ENCODE measurements at places on chromosomes 1 and 21.

DNA sequence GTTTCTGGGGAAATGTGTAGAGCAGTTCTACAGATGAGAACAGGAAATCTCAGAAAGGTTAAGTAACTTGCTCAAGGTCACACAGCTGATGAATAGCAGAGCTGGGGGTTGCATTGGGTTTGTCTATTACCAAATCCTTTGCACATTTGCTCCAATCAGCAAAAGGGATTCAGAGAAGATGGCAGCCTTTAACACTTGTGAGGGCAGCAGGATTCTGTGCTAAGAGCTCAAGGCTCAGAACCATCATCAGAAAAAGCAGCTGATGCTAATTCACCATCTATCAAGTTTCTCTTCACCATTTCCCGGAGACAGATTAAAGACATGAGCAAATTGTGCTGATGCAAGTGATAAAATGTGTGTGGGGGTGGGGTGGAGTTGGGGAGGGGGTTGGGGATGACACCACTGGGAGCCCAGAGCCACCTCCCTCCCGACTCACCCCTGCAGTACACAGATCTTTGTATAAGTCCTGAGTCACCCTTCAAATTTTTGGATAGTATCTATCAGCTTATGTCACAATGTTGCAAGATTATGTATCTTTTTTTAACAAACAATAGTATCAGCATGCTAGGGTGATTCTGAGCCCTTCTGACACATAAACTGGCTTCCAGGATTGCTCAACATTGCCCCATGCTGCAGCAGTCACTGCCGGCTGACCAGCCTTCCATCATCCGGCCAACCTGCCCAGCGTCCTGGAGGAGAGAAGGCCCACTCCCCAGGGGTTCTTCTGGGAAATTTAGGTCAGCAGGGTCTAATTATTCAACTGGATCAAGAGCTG lies 2.8 kb upstream of the SPSB1 start:
- DNase-seq = no peak

- no peak for DNase-seq
Measured at GRCh38 chr21:43331962-43332828, 94.7 kb downstream of the SIK1 start.

GRCh38 chr21:44265734-44266270 lies 4.1 kb upstream of the DNMT3L start:
- no peak for DNase-seq

DNA sequence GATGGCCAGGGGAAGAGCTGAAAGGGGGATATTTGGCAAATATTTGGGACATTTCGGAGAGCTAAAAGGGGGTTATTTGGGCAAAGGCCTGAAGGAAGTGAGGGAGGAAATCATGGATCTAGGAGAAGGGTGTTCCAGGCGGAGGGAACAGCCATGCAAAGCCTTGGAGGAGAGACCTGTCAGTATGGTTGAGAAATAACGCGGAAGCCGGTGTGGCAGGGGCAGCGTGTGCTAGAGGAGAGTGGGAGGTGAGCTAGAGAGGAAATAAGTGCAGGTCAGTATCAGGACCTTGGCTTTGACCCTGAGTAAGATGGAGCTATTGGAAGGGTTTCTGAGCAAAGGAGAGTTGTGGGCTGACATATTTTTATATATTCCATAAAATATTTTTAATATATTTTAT lies 3.0 kb downstream of the CTRC start:
- no peak for DNase-seq

GRCh38 chr1:185408700-185409270 lies 91.7 kb upstream of the IVNS1ABP start:
- no peak for DNase-seq

GRCh38 chr1:84844094-84844493 lies 48.9 kb downstream of the LPAR3 start:
- no peak for DNase-seq

DNA sequence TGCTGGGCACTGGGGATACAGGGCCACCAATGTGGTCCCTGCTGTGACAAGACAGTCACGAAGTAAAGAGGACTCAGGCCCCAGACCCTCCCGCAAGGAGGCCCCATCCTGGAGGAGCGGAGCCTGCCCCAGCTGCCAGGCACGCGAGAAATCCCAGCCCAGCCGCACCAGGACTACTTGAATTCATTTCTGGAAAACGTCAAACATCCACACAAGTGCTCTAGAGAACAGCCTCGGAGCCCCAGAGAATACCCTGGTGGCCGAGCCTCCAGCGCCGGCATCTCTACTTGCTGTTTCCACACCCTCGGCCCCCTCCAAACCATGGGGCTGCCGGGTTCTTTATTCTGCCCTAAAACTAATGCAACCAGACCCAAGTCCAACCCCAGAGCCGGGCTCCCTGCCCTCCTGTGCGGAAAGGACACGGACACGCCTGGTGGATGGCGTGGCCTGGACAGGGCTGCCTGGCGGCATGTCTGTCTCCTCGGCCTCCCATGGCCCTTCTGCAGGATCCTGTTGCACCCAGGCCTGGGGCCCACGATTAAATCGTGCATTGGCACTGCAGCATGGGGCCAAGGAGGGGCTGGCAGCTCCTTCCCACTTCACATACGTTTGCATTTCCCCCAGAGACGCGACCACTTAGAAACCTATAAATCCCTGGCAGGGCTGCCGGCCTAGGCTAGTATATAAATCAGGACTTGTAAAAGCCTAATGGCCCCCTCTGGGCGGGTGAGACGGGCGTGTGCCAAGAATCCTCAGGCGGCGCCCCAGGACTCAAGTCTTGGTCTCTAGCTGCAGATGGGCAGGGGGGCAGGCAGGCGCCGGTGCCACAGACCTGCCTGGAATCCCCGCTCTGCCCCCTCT lies 41.2 kb downstream of the DMRTB1 start:
- no peak for DNase-seq

DNA sequence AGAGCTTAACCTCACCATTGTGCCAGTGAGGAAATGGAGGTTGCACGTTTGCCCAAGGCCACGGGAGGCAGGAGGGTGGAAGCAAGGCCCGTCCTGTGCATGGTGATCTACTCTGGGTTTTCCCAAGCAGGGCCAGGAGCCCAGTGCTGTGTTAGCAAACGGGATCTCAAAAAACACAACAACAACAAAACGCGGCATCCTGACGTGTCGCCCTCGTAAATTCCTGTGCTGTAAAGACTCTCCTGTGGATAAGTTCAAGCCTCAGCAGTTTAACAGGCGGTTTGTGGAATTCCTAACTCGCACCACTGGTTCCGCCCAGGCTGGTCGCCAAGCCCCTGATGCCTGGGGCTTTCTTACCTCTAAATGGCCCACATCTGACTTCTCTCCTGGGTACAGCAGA lies 39.1 kb downstream of the TFF3 start:
- no peak for DNase-seq

DNA sequence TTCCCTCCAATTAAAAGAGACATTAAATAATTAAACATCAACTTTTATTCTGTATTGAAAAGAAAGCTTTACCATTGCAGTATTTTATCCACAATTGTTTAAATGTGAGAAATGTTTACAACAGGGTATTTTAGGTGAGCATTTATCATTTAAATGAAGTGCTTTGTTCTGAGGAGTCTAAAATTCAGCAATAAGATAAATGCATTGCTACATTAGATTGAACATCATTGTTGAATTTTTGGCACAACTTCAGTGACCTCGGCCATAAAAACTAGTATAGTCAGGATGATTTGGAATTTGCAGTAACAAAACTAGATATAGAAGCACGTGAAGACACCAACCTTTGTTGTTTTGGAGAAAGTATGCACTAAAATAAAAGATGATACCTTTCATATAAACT lies 692.9 kb downstream of the USP25 start:
- no peak for DNase-seq

GRCh38 chr1:182718311-182718710 lies 33.9 kb upstream of the RGS8 start:
- no peak for DNase-seq

All from NT2/D1 (cell line).